ENCODE measurements at places on chromosomes 7 and 10.

- DNase-seq: no peak
Observed at GRCh38 chr10:102998399-102998907, 80.4 kb downstream of the CNNM2 start.

GRCh38 chr7:89311886-89312285, 516.3 kb upstream of the TEX47 start:
- no peak for DNase-seq

DNA sequence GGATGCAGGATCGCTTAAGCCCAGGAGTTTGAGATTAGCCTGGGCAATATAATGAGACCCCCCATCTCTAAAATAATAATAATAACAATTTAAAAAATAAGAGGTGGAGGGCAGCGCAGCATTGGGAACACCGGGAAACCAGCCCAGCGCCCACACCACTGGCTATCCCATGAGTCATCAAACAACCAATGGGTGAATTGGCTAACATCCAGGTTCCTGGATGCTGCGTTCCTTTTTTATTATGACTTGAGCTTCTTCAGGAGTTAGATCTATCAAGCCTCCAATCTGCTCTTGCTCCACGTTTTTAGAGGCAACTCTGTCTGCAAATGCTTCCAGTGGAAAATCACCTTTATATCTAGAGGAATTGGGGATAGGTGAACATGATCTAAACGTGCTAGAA, 10.0 kb upstream of the LRRC4 start:
- DNase-seq: no peak

DNA sequence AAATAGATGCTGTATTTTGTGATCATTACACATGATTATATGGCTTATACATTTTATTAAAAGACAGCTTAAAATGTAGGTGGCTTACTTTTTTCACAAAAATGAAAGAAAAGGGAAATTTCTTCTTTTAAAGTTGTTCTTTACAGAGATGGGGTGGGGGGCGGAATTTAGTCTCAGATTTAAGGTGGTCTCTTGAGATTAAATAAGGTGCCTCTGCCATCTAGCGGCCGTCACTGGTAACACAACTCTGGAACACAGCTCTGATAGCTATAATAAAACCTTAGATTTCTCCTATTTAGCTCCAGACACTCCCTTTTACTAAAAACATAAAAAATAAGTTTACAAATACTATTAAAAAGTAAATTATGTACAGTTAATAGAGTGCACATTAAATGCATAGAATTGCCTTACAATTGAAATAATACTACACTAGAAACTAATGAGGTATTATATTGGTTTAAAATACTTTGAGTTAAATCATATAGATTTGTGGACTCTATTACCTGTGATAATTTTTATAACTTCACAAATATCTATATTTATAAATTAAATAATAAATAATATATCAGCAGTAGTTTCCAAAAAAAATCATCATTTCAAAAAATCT, 210.9 kb downstream of the DGKB start:
- no peak for DNase-seq

GRCh38 chr7:5063698-5064097, 18.0 kb downstream of the RBAK start:
- DNase-seq: no peak

DNA sequence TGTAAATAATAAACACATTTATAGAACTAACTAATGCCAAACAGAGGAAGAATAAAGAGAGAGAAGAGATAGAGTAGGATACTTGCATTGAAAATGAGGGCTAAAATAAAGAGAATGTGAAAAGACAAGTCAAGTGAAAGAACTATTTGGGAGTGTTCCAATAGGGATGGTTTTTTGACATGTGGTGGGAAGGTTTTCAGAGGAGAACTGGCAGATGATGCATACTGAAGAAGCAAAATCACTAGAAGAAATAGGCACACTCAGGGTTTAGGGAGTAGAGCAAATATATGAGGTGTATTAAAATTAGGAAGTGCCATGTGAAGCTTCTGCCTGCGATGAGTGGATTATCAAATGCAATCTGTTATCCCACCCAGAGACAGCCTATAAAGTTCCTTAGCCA, 744.8 kb downstream of the REEP3 start:
- no peak for DNase-seq

DNA sequence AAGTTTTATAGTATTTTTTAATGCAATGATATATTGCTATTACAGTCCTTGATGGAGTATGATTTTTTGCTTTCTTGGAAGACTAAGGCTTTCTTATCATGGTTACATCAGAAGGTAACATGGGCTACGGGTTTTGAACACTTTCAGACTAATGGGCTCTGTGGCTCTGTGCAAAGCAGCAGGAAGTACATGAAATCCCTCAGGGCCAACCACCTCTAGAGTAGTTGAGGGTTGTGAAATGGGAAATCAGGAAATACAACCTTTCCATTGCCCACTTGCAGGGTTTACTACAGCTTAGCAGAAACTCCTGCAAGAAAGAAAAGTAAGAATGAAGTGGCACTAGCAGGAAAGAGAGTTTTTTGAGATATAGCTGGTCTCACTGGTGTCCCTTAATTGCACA, 853.5 kb downstream of the KCNMA1 start:
- no peak for DNase-seq

GRCh38 chr7:28410628-28411531, 1.4 kb upstream of the CREB5 start:
- no peak for DNase-seq
